ENCODE measurements at places on chromosomes 13 and 19.

DNA sequence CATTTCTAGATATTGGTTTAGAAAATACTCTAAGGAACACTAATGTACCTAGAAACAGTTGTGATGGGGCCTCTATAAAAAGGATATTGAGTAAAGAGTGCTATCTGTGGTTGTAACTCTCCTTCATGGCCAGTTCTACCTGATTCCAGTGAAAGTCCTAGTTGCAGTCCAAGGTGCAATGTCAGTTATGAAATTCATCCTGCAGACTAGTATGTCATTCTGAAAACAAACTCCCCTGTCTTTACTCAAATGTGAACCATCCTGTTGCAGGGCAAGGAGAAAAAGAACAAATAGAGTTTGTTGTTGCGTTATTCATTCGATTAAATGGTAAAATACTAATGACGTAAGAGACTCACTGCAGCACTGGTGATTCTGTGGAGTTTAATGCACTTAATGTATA, 18.3 kb upstream of the N4BP2L1 start:
- DNase-seq, result no peak

DNA sequence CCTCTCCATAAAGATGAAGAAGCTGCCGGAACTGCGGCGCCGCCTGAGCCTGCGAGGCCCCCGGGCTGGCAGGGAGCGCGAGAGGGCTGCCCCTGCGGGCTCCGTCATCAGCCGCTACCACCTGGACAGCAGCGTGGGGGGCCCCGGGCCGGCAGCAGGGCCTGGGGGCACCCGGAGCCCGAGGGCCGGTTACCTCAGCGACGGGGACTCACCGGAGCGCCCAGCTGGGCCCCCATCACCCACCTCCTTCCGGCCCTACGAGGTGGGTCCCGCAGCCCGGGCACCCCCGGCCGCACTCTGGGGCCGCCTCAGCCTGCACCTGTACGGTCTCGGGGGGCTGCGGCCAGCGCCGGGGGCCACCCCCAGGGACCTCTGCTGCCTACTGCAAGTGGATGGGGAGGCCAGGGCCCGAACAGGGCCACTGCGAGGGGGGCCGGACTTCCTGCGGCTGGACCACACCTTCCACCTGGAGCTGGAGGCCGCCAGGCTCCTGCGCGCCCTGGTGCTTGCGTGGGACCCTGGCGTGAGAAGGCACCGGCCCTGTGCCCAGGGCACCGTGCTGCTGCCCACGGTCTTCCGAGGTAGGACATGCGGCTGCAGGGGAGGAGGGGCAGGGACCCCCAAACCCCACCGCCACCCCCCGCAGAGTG, 2.7 kb downstream of the SYDE1 start:
- DNase-seq, result no peak

GRCh38 chr13:53411463-53411862, 382.9 kb downstream of the OLFM4 start:
- DNase-seq, result no peak

- DNase-seq, result peak; percentile 23
These were observed 928 bp upstream of the PNPLA6 start for GRCh38 chr19:7534531-7535046.

- no peak for DNase-seq
These were observed 300.5 kb downstream of the SPRY2 start for GRCh38 chr13:80040196-80040980.

- no peak for DNase-seq
These were observed 83.4 kb downstream of the GNG7 start for GRCh38 chr19:2619076-2619475.

DNA sequence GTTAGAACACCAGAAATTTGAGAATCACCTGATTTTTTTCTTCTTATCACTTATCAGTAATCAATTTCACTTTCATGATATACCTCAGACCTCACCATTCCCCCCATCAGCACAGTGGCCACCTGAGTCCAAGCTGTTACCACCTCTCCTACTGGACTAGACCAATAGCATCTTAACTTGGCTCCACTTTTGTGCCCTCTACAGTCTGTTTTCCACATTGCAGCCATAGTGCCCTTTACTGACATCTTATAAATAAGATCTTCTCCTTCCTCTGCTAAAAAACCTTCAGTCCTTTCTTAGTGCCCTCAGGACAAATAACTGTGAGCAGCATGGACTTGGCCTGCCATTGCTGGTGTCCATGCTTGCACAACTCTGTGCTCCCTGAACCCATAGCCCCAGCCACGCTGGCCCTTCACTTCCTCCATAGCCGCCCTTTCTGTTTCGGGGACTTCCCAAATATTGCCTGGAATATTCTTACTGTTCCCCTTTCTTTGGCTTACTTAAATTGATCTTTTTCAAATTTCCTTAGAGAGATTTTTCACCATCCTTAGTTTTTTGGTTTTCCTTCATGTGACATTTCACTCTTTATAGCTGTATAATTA, 380.8 kb downstream of the LMO7 start:
- DNase-seq, result no peak

GRCh38 chr13:27396252-27396846, 28.1 kb upstream of the GTF3A start:
- DNase-seq, result no peak

- no peak for DNase-seq
These were observed 4.0 kb downstream of the HSD11B1L start for GRCh38 chr19:5684694-5685430.

DNA sequence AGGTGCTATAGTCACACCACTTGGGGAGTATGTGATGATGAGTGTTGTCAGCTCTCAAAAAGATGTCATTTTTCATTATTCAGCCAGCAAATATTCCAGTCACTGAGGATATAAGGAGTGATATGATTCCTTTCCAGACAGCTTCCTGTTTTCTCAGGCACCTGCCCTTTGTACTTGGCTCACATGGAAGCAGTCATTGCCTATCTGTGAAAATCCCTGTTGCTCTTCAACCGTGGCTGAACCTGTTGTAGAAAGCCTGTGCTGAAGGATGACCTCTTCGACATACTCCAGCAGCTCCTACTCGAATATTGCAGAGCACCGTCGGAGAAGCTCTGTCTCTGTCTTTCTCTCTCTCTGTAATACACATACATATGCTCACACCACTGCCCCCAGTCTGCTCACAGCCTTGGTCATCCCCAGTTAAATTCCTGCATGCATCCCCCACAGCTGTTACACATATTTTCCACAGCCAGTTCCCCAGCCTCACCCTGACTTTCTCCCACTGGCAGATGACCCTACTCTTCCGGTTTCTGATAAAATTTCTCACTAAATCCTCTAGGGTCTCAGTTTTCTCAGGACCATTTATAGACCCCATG, 204.2 kb upstream of the ARGLU1 start:
- no peak for DNase-seq

- DNase-seq, result peak; percentile 5
These were observed 412.8 kb downstream of the ZNF536 start for GRCh38 chr19:30784850-30785457.

DNA sequence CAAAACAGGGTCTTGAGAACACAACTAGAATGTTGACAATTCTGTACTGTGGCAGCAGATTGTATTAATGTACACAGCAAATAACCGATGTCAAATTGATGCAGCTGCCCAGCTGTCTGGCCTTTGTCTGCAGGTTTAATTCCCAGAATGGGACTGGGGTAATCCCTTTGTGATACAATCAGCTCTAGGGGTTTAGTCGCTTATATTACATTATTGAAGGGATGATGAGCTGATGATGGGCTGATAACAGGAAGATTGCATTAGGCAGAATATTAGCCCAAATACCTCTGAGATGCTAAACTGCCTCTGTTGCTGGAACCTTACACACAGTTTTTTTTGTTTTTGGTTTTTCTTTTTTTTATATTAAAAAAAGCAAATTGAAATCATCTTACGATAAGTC, 265.0 kb downstream of the RBM26 start:
- DNase-seq, result no peak

DNA sequence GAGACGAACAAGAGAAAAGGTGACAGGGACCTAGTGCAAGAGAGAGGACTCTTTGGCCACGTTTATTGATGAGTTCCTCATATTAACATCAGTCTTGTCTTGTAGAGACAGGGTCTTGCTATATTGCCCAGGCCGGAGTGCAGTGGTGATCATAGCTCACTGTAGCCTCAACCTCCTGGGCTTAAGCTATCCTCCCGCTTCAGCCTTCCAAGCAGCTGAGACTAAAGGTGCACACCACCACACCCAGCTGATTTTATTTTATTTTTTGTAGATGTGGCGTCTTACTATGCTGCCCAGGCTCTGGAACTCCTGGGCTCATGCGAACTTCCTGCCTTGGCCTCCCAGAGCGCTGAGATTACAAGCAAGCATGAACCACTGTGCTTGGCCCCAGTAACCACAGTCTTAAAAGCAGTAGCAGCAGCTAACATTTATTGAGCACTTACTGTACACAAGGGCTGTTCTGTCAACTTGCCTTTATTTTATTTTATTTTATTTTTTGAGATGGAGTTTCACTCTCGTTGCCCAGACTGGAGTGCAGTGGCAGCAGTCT, 1.1 kb upstream of the SH2D3A start:
- no peak for DNase-seq

DNA sequence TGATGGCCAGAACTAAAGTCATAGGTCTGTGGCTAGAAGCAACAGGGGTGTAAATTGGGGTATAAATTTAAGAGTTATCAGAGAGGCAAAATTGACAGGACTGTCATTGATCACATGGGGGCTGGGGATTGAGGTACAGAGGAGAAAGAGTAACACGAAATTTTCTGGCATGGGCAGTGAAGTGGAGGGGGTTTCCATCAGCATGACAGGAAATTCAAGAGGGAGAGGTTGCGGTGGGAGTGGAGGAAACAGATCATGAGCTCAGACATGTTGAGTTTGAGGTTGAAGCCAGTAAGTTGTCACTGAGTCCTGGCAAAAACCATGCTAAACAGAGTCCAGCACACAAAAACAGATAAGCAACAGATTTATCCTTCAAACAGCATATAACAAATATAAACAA, 192.1 kb upstream of the TSC22D1 start:
- DNase-seq, result no peak

GRCh38 chr19:2326699-2327360, 1.6 kb downstream of the LSM7 start:
- no peak for DNase-seq

GRCh38 chr13:110922506-110922905, 7.6 kb upstream of the ANKRD10 start:
- no peak for DNase-seq

DNA sequence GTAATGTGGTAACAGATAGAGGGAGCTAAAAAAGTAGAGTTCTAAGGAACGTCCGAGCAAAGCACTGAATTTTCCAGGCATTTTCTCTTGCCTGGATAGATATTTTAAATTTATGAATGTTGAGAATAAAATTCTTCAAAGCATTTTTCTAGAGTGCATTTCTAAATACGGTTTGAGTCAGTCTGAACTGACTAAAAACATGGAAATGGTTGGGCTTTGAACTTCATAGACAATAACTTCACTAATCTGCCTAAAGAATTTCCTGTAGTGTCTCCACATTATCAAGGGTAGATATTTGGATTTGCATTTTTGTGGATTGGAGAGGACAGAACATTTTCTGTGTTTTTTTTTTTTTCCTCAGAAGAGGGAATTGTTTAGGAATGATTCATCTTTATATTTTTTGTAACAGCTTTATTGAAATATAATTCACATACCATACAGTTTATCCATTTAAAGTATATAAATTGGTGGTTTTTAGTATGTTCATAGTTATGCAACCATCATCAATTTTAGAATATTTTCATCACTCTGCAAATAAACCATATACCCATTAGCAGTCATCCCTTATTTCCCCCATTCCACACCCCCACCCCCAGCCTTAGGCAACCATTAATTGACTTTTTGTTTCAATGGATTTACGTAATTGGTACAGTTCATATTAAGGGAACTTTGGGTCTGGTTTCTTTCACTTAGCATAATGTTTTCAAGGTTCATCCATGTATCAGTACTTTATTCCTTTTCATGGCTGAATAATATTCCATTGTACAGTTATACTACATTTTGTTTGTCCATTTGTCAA, 20.7 kb downstream of the GARRE1 start:
- no peak for DNase-seq

- no peak for DNase-seq
These were observed 105.7 kb upstream of the RAP2A start for GRCh38 chr13:97328222-97328790.

DNA sequence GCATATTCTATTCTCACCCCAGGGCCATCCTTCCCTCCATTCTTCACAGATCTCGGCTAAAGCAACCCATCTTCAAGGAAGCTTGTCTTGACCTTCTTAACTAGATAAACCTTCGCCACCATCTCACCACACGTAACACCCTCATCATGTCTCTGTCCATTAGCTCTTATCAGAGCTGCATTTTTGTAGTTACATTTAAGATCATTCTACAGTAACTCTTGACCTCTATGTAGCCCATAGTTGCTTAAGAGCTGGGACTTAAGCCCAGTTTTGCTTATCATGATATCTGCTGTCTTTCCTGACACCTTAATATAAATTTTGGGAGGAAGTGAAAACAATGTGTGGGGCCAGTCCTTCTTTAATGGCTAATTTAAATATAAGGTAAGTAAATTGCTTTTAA, 345.1 kb downstream of the MTUS2 start:
- DNase-seq, result no peak

GRCh38 chr13:32354040-32354439, 38.7 kb downstream of the BRCA2 start:
- no peak for DNase-seq

DNA sequence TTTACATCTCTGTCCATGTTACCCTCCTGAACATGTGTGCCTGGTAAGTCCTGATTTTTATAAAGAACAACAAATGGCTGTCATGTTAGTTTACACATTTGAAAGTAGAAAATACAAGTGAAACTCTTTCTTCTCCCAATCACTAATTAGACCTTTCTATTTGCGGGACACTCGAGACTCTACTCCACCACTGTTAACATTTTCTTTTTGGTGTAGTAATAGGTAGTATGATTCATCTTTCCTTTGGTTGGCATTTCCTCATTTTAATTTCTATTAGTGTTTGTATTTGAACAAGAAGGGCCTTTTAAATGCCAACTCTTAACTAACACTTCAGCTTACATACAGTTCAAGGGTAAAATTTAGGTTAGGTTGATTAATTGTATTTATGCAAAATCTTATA, 371.1 kb downstream of the PCDH9 start:
- DNase-seq, result no peak

GRCh38 chr19:44998025-44998424, 3.2 kb upstream of the RELB start:
- DNase-seq, result no peak

DNA sequence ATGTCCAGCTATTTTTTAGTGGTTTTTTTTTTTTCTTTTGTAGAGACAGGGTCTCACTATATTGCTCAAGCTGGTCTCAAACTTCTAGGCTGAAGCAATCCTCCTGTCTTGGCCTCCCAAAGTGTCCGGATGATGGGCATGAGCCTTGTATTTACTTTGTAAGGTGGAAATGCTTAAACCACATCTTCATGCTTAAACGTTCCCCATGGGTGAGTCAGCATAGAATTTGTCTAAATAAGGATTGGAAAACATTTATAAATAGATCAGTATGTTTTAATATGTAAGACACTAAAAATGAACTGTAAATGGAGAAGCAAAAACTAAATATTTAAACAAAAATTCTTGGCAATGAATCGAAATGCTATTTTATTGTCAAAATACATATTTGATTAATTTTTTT, 698.0 kb downstream of the PCDH9 start:
- DNase-seq, result no peak

Measured in activated CD8-positive, alpha-beta memory T cell treated with anti-CD3 and anti-CD28 coated beads for 48 hours (primary cell).